ENCODE measurements at places on chromosomes 5 and 9.

DNA sequence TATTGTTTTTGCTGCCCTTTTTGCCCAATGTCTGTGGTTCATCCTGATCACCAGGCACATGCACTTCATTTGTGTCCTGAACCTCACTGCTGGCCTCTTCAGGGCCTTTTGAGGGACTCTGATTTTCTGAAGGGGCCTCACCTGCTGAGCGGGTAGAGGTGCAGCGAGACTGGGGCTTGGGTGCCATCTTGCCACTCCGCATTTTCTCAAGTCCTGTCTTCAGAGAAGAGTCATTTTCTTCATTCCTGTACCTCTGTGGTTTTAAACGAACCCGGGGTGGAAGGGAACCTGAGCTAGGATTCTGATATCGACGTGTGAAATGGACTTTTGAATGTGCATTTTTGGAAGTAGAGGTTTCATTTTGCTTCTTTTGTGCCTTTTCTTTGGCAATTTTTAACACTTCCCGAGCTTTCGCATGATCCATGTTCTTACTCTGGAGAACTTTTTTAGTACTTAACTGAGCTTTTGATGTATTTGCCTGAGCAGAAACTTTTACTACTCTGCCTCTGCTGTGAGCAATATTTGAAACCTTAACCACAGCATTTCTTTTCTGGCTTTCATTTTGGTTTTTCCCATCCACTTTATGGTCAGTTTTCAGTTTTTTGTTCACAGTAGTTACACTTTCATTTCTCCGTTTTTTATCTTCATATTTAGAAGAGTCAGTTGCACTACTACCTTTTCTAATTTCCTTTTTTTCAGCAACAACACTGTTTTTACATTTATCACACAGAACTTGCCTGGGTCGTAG is 26.1 kb downstream of the PWWP2A start:
- DNase-seq: no peak

DNA sequence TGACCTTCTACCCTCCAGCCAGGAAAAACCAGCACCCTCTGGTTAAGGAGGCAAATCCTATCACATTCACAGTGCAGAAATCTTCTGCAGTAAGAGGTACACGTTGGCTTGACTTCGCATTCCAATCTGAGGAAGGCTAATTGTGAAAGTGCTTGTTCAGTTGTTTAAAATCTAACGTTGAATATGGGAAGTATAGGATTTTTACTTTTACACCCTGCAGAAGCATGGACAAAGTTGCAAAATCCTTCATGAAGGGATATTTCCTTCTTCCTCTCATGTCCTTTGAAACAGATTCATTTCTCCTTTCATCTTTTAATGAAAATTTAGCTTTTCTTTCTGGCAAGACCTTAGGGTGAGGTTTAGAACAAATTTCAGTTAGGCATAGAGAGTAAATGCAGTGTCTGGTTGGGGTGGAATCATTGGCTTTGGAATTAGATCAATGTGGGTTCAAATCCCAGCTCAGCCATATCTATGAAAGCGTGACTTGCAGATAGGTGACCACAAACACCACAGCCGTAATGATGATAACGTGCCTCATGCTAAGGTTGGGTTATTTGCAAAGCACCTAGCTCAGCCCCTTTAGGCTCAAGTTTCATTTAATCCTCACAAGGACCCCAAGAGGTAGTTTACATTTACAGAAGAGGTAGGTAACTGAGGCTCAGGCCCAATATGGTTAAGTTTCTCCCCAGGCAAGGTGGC is 42.2 kb upstream of the C5orf58 start:
- no peak for DNase-seq

GRCh38 chr9:108761655-108762347 is 94.0 kb downstream of the ACTL7B start:
- peak; percentile 88 for DNase-seq

DNA sequence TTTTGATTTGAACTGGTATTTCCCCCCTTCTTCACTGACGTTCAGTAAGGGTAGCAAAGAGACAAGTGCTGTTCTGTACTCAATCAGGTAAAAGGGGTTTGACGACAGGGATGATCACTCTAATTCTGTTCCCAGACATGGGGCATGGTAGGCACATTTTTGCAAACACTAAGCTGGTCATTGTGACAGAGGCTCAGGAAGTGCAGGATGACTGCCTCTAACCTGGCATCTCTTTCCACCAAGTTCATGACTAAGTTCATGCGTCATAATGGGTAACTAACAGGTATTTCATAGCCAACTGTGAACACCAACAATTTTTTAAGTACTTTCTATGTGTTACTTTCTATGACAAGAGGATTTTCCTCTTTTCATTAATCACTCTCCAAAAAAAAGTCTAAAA is 166.5 kb downstream of the MAPKAP1 start:
- DNase-seq: no peak

GRCh38 chr5:170818232-170818631 is 34.7 kb downstream of the GABRP start:
- DNase-seq: peak; percentile 33

GRCh38 chr9:18488886-18489285 is 14.9 kb downstream of the ADAMTSL1 start:
- no peak for DNase-seq

DNA sequence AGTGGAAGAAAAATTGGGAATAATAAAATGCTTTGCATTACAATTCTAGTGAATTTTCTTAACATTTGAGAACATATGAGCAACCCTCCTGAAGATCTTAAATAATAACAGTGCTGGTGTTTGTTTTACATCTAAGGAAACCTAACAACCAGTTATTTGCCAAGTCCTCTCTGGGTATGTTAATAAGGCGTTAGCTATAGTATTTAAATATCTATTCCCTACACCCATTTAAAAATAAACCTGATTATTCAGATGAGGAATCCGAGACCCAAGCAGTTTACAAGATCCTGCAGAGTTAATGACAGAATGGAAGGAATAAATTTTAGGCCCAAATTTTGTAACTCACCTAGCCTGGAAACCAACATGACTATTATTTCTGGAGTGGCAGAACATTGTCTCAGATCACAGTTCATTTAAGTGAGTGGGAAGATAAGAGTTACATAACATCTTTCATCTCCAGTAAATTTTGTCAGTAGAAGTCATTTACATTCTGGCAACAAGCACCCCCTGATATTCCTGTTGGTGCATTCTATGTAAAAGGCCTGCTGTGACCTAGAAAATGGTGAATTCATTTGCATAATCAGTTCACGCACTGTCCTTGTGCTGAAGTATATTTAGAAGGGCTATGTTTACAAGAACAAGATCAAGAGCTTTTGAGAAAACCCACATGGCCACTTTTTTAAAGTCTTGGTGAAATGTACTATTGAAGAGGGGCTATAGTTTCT is 148.2 kb downstream of the COX7C start:
- DNase-seq: no peak

DNA sequence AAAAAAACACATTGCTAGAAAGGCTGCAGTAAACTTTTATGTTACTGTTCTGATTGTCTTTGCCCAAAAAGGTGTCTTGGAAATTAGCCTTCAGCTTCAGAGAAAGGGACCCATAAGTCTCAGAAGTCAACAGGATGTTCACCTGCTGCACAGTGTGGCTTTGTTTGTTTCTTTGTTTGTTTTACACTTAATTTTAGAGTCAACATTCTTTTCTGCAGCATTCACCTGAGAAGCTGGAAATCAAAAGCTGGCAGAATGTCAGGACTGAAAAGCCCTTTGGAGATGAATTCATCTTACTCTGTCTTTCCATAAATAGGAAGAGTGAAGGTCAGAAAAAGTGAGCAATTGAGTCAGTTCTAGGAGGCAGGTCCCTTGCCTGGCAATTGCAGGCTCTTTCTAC is 170.0 kb downstream of the PAPPA start:
- no peak for DNase-seq

Data from eye (tissue), 1 donor.